B cell (primary cell): ENCODE measurements at places on chromosomes 5 and 9. TPM values are rescaled to one million over a fixed set of nuclear protein-coding genes. Genes with fewer than 3 reads are reported as not detected.

GRCh38 chr5:160692271-160692670, 159.7 kb downstream of the ATP10B start:
- no peak for DNase-seq

- no peak for DNase-seq
Observed at GRCh38 chr9:93686127-93686879, 109.9 kb downstream of the PHF2 start.

GRCh38 chr5:139805545-139805944, 9.9 kb downstream of the PSD2 start:
- no peak for DNase-seq

DNA sequence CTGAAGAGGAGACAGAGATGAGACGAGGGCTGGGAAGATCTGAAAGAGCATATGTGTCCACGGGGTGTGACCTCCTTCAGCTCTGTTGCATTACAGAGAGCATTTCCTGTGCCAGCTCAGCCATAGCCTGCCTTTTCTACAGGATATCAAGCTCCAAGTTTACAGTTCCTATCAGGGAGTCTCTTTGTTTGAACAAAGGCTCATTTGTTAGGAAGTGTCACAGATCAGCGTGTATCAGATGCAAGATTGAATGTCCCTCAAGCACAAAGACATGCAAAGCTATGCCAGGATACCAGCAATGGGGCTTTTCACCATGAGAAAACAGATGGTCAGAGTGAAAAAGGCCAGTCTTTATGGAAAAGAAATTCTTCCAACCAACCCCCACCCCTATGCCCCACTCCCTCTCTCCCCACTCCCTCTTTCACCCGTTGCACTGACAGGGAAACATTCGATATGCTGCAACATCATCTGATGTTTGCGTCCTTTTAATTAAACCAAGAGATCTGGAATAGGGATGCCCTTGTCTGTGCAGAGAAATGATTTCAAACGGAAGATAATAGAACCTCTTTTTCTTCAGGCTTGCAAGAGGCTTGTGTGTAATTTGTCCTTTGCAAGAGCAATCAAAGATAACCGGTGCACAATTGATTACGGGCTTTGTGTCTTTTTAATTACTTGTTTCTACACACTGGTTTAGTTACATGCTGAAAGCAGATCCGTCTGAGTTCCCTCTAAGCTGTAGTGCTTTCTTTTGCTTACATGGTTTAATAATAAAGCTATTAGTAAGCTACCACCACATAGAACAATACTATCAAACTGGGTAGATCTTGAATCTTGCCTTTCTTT, 263.1 kb upstream of the RGMB start:
- no peak for DNase-seq

GRCh38 chr5:80703291-80703690, 48.5 kb upstream of the DHFR start:
- DNase-seq, result no peak

DNA sequence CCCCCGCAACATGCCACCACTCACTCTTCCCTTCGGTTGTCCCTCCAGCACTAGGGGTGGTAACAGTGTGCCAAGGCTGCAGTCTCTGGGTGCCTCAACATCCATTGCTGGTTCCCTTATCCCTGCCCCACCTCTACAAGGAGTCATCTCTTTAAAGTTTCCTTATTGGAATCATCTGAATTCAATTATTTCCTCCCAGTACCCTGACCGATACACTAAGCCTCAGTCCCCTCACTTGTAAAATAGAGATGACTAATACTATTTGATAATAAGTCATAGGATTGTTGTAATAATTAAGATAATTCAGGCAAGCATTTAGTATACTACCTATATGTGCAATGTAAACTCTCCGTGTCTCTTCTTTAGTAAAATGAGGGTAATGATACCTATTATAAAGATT, 352.5 kb downstream of the ENC1 start:
- DNase-seq, result no peak

- DNase-seq, result no peak
Observed at GRCh38 chr5:174777583-174777982, 53.2 kb downstream of the MSX2 start.

DNA sequence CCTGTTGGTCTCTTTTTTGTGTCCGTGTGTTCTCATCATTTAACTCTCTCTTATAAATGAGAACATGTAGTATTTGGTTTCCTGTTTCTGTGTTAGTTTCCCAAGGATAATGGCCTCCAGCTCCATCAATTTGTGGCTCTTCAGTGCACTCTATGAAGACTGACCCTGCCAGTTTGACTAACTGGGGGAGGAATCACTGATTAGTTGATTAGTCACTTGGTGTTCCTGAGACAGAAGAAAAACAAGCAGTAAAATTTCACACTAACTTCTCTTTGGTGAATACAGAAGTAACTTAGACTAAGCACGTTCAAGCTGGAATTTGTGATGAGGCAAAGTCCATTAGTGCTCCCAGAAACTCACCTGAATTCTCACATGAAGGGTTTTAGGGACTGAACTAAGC, 495.8 kb upstream of the RORB start:
- no peak for DNase-seq

DNA sequence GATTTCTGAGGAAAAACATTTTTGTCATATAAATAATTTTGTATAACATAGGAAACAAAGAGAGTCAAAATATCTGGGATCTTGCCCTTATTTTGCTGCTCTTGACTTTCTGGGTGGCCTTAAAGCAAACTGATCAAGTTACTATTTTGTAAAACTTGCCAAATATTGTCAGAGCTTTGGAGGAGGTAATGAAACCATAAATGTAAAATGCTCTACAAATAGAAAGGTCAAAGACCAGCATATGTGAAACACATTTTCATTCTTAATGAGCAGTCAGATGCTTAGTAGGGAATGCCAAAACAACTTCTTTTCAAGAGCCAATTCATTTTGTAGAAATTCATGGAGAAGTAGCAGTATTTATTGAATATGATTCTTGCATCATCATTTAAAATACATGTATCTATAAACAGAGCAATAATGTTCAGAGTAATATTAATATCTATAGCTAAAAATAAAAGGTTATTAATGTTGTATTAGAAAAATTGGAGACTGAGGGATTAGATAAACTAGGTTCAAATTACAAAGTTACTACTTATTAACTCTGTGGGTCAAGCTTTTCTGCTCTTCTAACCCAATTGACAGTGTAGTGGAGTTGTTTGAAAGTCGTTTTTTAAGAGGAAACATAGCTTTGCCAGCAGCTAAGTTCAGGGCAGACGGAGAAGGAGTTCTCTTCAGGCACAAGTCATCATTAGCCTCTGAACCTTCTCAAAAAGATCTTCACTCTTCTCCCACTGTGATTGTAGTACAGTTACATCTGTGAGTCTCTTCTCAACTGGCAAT, 2053.1 kb downstream of the EFNA5 start:
- no peak for DNase-seq

DNA sequence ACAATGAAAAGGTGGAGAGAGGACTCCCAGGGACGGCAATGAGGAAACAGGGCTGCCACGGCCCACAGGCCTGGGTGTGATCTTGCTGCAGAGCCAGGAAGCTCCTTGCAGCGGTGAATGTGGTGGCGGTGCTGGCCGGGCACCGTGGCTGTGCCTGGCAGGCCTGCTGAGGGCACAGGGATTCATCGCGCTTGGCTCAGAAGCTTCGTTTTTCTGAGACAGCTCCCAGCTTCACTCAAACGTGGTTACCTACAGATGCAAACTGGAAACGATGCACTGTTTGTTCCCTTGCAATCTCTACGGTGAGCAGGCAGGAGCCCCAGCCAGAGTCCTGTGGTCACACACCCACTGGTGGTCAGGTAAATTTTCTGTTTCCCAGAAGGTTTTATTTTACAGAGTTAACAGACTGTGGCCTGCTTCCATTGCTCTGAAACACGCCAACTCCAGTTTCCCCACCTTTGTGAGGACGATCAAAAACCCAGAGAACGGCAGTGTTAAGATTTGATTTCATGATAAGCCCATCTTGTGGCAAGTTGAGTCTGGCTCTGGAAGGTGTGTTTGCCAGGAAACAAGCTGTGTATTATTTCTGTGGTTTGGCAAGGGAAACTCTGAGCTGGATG, 183.9 kb downstream of the AUH start:
- DNase-seq, result peak; percentile 31

DNA sequence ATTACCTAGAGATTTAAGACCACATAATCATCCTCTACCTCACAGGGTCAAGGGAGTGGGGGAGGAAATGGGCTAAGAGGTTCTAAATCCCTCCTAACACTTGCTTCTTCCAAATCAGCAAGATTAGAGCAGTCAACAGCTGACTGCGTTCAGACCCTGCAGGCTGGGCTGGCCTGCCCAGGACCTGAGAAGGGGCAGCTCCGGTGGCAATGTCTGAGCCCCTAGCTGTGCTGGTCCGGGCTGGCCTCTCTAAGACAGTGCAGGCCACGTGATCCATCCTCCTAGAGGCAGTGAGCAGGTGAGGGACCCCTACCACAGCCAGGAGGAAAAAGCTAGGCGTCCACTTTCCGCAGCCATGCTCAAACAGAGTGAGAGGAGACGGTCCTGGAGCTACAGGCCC, at the start of gene KCNV2:
Gene KCNV2 (plus strand): TSS at position 126 of the 400 bp plus-strand sequence. CDS start 230 bp downstream, at position 356.
- no peak for DNase-seq

PCDHGA10 gene
- 1.9 and 2.0 TPM in 2 replicates for total RNA-seq

PAEP gene
- not detected in 2 replicates for total RNA-seq

GRCh38 chr5:90022711-90023053, 386.9 kb downstream of the CETN3 start:
- no peak for DNase-seq

GRCh38 chr5:172274951-172275753, 8.4 kb downstream of the UBTD2 start:
- DNase-seq, result peak; percentile 78

DNAJC21 gene
- 58.3 and 59.3 TPM in 2 replicates for total RNA-seq

GRCh38 chr5:41057231-41057630, 13.9 kb downstream of the MROH2B start:
- no peak for DNase-seq

GRCh38 chr5:158569534-158569933, 530.2 kb downstream of the EBF1 start:
- DNase-seq, result no peak

- no peak for DNase-seq
Observed at GRCh38 chr9:136084063-136084944, 10.8 kb downstream of the NACC2 start.

DNA sequence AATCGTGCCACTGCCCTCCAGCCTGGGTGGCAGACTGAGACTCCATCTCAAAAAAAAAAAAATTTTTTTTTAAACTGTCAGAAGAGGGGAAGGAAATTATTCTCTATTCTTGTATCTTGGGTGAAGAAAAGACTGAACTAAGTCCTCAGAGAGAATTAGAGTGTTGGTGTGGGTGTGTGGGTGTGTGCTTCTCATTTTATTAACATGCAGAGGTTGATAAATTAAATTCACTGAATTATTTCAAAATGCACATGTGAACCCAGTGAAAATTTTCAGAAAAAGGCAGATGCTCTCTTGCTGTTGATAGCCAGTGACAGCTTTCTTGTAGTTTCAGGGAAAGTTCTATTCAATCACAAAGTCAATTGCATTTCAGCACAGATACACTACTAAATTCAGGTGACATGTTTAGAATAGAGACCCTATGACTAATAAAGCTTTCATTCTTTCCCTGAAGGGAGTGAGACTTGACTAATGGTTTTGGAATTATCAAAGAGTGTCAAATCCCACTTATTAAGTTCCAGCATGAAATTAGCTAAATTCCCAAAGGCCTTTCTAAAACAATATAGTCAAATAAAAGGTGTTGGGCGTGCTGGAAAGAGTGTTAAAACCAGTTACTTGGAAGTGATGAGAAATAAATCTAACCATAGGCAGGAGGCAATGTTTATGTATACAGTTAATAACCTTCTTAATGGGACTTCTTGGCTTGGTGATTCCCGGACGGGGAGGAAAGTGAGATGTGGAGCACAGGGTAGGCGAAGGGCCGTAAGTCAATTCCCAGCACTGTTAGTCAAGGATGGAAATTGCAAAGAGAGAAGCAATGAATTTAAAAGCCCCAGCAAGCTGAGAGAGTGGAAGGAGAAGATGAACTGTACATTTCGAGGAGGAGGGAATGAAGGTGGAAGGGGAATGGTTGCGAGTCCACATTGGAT, 103.2 kb upstream of the SPATA31D4 start:
- no peak for DNase-seq

- DNase-seq, result no peak
Observed at GRCh38 chr9:92064711-92065110, 50.5 kb downstream of the SPTLC1 start.

DNAJA1 gene
- total RNA-seq, result 66.6 and 68.6 TPM in 2 replicates

MEGF10 gene
- not detected in 2 replicates for total RNA-seq
